ENCODE measurements at places on chromosomes 5 and 9.

GRCh38 chr9:132020272-132020671, 59.4 kb downstream of the MED27 start:
- no peak for DNase-seq

- no peak for DNase-seq
Measured at GRCh38 chr5:140153905-140154304, 21.1 kb upstream of the CYSTM1 start.

DNA sequence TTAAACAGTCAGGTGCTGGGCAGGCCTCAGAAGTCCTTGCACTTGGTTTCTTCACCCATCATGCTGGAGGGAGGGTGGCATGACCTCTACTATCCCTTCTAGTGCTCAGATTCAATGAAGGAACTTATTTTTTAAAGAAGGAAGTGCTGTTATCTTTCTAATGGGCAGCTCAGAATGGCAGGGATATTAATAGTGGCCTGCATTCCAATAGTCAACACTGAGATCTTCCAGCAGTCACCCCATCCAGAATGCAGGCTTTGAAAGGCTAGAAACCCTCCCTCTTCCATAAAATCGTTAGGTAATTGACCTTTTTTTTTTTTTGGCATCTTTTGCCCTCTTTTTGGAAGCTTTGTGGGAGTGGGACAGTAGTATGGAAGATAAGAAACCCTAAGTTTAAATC, 325.0 kb downstream of the ARRDC3 start:
- no peak for DNase-seq

DNA sequence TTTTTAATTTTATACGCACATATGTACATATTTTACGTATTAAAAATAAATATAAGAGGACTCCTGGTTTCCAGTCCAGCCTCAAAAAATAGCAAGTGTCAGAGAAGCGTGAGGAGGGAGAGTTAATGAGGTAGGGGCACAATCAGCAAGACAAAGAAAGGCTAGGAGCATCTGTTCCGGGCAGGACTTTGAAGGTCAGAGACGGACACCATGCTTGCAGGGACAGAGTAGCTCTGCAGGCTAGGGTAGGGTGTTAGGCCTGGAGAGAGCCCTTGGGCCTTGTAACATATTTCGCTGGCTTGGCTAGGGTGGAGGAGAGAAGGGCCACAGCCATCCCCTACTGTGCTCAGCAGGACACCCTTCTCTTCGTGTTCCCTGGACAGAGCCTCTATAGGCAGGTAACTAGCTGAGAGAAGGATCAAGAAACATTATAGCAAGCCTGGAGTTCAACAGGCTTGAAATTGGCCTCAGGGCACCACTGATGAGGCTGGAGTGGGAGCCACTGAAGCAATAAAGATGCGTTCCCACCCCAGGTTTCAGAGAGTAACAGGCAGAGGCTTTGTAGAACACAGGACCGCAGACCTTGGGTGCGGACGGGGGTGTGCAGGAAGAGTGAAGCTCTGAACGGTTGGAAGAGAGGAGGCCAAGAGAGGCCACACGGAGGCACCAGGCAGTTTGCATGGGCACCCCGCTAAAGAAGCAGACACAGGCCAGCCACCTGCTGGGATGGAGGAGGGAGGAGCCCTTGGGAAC, 9.7 kb upstream of the IPPK start:
- no peak for DNase-seq

- no peak for DNase-seq
Measured at GRCh38 chr9:33239921-33240320, at the start of gene SPINK4. SPINK4 (plus strand) TSS chr9:33240167; CDS start chr9:33240209, 42 bp downstream.

GRCh38 chr9:99436616-99437015, 214.5 kb downstream of the SEC61B start:
- no peak for DNase-seq

DNA sequence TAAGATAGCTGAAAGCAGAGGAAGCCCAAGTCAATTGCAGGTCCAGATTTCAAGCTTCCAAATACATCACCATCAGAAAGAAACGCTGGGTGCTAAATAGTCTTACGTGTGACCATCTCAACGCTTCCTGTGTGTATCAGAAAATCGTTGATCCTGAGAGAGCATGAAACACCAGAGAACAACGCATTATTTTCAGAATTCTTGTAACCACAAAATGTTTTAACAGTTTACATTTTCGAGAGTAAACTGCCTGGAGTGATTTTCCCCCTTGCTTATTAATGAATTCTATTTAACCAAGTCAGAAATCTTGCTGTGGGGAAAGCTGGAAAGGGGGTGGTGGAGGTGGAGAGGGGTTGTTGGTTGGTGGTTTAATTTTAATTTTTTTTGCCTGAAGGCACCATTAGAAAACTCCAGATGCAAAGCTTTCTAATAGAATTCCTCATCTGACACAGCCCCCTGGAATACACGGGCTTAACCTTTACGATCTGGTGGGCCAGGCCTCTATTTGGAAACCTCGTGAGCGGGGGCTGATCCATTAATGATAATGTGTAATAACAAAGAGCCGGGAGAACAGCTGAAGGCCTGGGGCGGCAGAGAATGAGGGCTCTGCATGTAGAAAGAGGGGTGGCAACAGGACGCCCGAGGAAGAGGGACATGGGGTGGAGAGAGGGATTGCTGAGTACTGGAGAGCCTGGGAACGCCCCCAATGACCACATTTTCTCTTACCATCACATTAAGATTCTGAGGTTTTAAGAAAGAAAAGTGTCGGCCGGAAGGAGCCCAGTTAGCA, 124.5 kb upstream of the NFIB start:
- DNase-seq, result no peak

DNA sequence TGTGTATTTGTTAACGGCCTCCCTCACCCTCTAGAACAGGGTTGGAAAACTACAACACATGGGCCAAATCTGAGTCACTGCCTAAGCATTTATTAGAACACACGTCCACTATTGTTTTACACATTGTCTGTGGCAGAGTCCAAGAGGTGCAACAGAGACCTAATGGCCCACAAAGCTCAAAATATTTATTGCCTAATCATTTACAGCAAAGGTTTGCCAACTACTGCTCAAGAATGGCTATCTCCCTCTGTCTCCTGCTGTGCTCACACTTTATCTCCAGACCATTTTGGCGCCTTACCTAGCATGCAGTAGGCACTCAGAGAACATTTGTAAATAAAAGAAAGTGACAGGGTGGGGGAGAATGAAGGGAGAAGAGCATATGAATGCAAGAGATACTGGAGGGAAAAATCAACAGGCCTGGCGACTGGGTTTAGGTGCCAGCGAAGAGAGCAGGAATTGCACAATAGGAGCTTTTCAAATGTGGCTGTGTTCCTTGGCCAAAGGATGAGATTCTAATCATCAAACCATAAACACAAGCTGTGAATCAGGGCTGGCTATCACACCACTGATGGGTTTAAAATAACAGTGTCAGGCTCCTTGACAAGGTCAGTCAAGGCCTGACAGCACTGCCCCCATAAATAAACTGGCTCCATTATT, 80.3 kb downstream of the EPB41L4A start:
- no peak for DNase-seq

GRCh38 chr5:41071975-41072374, 833 bp upstream of the MROH2B start:
- no peak for DNase-seq

- no peak for DNase-seq
Measured at GRCh38 chr5:116942622-116943021, 368.0 kb upstream of the SEMA6A start.

GRCh38 chr9:68878450-68878849, 135.5 kb downstream of the PRKACG start:
- no peak for DNase-seq

GRCh38 chr9:16421532-16421931, 448.9 kb downstream of the BNC2 start:
- DNase-seq, result no peak

GRCh38 chr5:78689540-78690252, 41.1 kb upstream of the LHFPL2 start:
- DNase-seq, result no peak

GRCh38 chr5:33994845-33995244, 10.4 kb upstream of the SLC45A2 start:
- no peak for DNase-seq

DNA sequence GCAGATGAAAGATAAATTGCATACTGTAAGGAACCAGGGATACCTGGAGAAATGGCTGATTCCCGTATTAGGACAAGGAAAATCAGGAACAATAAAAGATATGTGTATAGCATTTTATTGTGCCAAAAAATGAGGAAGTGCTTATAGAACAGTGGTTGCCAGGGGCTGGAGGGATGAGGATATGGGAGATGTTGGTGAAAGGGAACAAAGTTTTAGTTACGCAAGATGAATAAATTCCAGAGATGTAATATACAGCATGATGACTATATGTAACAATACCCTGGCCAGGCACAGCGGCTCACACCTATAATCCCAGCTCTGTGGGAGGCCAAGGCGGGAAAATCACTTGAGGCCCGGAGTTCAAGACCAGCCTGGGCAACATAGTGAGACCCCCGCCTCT, 101.8 kb downstream of the CDK5RAP2 start:
- no peak for DNase-seq

DNA sequence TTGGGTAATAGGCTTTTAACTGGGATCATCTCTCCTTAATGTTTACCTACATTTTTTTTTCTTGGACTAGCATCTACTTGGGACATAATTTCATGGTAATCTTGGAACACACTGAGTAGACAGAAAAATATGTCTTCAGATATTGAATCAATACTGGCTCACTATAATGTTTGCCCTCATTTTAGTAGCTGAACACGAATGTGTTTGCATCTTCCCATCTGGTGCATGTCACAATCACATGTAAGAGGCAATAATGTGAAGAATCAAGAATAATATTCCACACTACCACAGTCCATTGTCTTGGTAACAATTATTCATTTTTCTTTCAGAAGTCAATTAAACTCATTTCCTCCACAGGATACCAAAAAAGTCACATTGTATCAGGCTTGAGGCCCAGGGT, 382.7 kb upstream of the CDH10 start:
- DNase-seq, result no peak

DNA sequence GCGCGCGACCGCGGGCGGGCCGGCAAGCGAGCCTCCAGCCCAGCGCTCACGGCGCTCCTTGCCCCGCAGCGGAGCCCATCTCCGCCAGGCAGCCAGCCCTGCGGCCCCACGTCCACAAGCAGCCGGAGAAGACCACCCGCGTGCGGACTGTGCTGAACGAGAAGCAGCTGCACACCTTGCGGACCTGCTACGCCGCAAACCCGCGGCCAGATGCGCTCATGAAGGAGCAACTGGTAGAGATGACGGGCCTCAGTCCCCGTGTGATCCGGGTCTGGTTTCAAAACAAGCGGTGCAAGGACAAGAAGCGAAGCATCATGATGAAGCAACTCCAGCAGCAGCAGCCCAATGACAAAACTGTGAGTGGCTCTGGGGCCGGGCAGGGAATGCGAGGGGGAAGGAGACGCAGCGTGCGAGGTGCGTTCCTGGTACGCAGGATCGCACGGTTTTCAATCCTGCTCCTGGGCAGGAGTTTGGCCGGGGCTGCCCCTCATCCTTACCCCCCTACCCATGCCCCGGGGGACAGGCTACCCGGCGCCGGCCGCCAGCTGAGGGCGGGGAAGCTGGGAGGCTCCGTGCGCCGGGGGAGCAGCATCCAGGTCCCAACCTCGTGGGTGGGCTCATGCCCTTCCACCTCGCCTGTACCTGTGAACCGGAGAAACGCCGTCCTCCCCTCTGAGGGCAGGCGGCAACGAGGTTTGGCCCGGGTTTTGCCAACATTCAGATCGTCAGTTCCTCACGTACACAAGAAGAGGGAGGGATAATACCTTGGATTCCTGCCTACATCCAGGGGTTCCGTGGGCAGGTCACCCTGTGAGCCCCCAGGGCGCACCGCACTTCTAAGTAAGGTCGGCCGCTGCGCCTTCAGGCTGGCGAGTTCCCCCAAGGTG, 6.6 kb downstream of the ISL1 start:
- DNase-seq, result no peak

- DNase-seq, result no peak
Measured at GRCh38 chr5:132592521-132592920, 35.7 kb downstream of the RAD50 start.

- DNase-seq, result no peak
Measured at GRCh38 chr5:95712347-95712958, 18.7 kb upstream of the RHOBTB3 start.

DNA sequence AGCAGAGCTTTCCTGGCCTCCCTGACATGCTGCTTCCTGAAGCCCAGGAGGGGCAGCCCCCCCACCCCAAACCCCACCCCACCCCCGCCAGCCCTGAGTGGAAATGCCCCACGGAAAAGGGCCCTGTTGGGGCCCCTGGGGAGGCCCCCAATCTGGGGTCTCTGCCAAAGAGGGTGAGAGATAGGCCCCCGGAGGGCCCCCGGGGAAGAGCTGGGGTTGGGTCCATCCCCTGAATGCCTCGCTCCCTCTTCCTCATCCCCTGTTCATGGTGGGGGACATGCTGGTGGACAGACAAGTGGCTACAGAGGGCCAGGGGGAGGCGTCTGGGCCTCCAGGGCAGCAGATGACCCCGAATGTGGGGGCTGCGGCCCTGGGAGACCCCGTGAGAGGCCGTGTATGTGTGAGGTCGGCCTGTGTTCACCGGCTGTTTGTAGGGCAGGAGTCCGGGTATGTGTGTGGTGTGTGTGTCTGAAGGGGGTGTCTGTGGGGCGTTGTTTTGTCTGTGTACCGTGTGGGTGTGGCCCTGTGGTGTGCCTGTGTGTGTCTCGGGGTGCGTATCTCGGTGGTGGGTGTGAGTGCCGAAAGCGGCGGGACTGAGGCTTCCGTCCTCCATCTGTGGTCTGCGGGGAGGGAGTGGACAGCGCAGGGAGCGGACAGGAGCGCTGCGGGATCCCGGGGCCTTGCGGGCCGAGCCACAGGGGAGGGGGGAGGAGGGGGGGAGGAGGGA, 11.3 kb downstream of the C9orf50 start:
- peak; percentile 92 for DNase-seq
